Endodermal cell (in vitro differentiated cells): ENCODE measurements at places on chromosomes 5 and 9. TPM values are rescaled to one million over a fixed set of nuclear protein-coding genes. Genes with fewer than 3 reads are reported as not detected.

The OBP2A gene
- total RNA-seq = not detected in 3 replicates

The ADGRD2 gene
- total RNA-seq = 0.16 and 0.33 TPM in 2 replicates

The KCNMB1 gene
- 0.09 and 0.18 TPM in 2 replicates for total RNA-seq

The COL23A1 gene
- total RNA-seq = 50.2 to 61.6 TPM (median 52.1 TPM) in 3 replicates

The TAF11L4 gene
- not detected in 3 replicates for total RNA-seq
